Mesenteric fat pad (tissue), 1 donor: ENCODE measurements at places on chromosomes 2 and 18. TPM values are rescaled to one million over a fixed set of nuclear protein-coding genes. Genes with fewer than 3 reads are reported as not detected.

FBXO36 gene
- total RNA-seq = 3.0 TPM

ZNF142 gene
- total RNA-seq = 21.3 TPM

PSME4 gene
- 57.2 TPM for total RNA-seq

STK36 gene
- 19.6 TPM for total RNA-seq

DAPL1 gene
- total RNA-seq = not detected

DNA sequence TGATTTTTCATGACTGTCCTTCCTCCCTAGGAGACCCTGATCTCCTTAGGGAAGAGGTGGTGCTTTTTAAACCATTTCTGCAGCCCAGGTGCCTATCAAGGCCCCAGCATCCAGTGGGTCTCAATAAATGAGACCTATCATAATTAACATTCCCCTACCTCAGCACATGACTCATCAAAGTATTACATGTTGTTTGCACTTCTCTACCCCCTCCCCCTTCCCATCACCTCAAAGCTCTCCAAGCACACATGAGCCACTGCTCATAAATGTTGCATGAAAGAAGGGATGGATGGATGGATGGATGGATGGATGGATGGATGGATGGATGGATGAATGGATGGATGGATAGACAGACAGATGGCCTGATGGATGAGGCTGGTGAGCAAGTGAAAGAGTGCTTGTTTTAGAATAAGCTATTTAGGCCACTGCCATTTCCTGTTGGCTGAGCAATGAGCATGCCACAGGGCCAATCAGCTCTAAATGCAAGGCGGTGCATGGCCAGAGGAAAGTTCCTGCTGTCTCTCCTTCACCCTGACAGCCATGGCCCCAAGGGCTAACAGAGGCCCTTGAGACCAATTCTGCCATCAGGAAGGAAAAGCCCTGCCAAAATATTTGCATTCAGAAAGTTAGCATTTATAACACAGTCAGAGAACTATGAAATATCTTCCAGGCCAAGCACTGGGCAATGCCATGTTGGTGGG, 20.9 kb upstream of the STEAP3 start:
- no peak for DNase-seq

DNA sequence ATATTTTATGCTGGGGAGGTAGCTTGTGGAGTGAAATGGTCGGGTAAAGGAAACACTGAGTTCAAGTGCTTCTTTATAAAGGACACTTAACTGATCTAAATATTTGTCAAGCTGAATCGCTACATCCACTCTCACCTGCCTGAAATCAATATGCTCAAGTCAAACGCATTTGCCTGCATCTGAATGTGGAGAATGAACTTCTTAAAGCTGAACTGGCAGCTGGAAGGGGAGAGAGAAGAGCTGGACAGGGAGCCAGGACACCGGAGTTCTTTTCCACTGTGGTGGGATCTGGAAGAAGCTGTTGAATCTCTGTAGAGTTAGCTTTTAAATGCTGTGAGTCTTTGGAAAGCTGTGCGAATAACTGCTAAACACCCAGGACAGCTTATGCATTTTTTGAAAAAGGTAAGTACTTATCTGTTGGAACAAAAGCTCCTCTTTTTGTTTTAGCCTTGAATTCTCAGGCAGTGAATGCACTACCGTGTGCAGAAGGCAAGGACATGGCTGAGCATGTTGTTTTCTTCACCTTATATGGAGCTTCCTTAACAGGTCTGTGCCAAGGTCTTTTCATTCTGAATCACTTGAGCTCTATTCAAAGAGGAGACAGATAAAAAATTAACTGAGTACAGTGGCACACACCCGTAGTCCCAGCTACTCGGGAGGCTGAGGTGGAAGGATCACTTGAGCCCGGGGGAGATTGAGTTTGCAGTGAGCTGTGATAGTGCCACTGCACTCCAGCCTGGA, 74.2 kb upstream of the KLF7 start:
- no peak for DNase-seq

DNA sequence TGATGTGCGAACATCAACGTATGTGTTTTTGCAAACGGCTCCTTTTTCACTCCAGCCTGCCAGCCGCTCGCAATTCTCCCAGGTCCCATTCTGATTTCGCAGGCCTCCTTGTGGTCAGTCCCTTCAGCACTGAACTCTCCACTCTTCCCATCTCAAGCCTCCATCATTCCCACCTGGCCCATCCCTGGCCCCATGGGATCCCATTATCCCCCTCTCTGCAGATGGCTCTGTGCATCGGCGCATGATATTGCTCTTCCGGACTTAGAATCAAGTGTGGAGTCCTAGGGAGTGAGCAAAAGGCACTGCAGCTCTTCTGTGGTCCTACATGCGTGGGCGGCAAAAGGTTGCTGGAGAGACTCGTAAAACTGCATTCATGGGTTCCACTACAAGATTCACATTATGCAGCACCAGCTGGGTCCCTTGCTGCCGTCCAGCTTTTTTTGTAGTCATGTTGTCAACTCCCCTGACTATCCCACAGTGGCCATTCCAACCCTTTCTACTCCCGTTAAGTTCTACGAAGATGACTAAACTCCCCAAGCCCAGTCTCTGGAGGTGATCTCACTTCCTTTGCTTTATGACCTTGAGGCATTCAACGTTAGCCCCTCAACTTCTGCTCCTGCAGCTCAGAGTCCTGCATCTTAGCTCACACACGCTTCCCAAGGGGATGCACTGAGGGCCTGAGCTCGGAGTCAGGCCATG, 125.3 kb upstream of the NRP2 start:
- DNase-seq = no peak

- no peak for DNase-seq
These were observed 31.5 kb upstream of the SCG2 start for GRCh38 chr2:223633656-223634055.

DNA sequence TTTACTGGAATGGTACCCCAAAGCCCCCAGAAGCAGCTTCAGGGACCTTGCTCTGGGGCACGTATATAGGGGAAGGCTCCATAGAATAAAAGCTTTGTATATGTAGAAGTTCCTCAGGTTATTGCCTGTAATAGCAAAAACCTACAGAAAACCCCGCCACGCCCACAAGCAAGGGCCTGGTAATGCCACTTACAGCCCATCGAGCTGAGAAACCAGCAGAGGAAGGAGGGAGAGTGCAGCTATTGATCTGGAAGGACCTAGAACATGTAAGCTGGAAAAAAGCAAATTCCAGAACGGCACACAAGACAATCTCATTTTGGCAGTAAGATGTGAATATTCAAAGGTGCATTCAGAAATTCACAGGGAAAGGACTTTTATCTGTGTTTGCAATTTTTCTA, 15.8 kb downstream of the HS1BP3 start:
- DNase-seq = no peak

- DNase-seq = no peak
These were observed 215.6 kb upstream of the TNP1 start for GRCh38 chr2:217075268-217076057.

- DNase-seq = no peak
These were observed 196.2 kb upstream of the SP5 start for GRCh38 chr2:170518911-170519310.

GRCh38 chr18:14914771-14915170, 166.8 kb downstream of the ANKRD30B start:
- DNase-seq = no peak

DNA sequence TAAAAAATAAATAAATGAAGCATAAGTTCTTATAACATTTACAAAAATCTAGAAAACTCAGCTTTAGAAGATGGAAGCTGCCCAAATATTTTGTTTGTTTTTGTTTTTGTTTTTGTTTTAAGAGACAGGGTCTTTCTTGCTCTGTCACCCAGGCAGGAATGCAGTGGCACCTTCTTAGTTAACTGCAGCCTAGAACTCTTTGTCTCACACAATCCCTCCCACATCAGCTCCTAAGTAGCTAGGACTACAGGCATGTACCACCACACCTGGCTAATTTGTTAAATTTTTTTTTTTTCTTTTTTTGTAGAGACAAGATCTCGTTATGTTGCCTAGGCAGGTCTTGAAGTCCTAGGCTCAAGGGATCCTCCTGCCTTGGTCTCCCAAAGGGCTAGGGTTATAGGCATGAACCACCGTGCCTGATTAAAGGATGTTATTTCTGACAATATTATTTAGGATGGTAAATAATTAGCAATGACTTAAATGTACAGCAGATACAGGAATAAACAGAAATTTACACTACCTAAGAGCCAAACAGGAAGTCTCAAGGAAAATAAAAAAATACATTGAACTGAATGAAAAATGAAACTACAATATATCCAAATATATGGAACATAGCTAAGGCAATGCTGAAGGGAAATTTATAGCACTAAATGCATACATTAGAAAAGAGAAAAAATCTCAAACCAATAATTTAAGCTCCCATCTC, 17.2 kb downstream of the SESTD1 start:
- DNase-seq = no peak

- no peak for DNase-seq
These were observed 109.7 kb downstream of the B3GNT2 start for GRCh38 chr2:62305421-62306176.

GRCh38 chr18:13625355-13625754, 101.0 kb downstream of the FAM210A start:
- DNase-seq = no peak

DNA sequence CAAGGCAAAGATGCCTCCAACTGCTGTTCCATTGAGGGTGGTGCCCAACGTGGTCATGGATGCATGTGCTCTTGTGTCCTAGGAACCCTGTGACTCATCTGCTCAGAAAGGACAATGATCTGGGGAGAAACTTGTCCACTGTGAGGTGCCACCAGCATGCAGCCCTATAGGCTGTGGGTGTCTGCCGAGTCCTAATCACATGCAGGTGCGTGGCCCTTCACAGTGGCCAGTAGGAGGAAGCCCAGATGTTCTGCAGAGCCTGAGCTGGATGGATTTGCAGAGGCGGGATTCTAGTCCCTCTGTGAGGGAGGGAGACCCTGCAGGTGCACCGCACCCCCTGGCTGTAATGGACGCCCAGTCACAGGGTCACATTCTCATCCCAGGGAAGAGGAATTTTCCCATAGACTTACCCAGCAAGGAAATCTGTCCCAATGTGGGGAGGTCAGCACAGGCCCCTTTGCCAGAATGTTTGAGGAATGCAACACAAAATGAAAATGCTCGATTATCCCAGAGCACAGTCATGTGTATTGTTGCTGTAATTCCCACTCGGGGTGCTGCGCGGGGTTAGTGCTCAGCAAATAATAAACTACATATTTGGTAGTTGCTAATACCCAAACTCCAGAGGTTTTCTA, 13.9 kb downstream of the GDF7 start:
- no peak for DNase-seq

DNA sequence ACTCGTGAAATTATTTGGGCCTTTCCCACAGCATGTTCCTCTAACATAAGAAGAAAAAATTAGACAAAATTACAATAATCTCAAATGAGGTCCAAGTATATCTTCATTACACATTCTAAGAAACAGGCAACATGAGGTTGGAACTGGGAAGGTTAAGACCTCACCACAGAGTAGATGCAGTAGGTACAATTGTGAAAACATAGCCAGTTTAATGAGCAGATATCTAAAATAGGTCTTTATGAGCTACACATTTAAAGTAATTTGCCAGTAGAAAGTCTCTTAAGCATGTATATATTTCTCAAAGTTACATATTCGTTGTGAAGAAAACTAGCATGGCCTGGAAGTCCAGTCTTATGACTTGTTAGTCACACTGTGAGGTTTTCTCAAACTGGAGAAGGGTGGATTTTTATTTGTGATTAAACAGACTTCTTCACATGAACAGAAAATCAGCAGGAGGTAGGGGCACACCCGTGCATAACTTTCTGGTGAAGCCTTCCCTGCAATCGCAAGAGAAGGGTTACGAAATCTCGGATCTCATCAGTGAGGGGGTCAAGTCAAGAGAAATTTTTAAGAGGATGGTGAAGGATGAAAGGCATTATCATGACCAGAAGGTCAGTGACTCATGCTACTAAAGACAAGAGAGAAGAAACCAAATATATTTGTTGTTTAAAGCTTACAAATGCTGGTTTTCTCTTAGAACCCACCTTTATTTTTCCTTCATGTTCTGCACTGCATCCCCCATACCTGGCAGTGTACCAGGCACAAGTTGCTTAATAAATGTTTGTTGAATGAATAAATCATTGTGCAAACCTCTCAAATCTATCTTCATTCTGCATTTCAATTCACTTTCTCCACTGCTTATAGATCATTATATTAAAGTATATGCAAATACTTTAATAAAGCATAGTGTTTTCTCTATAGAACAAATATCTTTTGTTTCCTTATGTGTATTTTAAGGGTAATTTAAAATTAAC, 5.1 kb upstream of the RAB27B start:
- DNase-seq = no peak

DNA sequence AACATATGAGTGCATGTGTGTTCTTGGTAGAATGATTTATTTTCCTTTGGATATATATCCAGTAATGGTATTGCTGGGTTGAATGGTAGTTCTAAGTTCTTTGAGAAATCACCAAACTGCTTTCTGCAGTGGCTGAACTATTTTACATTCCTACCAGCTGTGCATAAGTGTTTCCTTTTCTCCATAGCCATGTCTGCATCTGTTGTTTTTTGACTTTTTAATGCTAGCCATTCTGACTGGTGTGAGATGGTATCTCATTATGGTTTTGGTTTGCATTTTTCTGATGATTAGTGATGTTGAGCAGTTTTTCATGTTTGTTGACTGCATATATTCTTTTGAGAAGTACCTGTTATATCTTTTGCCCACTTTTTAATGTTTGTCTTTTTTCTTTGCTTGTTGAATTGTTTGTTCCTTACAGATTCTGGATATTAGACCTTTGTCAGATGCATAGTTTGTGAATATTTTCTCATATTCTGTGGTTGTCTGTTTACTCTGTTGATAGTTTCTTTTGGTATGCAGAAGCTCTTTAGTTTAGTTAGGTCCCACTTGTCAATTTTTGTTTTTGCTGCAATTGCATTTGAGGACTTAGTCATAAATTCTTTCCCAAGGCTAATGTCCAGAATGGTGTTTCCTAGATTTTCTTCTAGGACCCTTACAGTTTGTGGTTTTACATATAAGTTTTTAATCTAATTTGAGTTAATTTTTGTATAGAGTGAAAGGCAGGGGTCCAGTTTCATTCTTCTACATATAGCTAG, 17.6 kb upstream of the KCNE4 start:
- no peak for DNase-seq

DNA sequence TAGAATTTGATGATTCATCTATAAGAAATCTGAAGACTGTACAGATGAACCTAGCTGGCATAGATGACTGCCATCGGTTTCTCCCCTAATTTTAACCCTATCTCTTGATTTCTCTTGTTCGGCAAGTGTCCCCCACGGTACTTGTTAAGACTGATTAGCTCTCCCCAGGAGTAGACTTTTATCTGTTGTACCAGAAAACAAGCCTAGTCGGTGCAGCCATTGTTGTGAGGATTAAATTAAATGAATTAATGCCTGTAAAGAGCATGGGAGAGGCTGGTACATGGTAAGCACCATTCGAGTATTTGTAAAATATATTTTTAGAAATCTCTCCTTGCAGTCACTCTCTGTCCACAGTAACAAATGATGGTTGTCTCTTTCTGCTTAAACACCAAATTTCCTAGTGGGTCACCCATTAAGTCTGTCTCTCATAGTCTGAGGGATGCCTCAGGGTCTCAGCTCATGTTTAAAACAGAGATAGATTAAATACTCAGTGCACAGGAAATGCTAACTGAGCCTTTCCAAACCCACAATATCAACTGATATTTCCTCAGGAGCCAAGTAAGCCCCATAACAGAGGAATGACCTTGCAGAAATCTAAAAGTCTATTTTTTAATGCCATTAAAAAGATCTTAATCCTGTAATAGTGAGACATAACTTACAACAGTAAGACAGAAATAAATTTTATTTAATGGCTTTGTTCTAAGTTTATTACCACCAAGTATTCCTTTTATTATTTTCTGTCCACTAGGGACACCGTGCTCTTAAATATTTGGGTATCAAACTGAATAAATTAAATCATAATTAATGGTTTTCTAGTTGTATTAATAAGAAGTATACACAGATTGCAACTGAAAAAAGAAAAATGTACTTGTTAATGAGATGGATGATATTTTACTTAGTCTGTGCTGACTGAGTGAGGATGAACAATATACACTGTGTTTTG, 2.9 kb upstream of the B4GALT6 start:
- no peak for DNase-seq

- no peak for DNase-seq
These were observed 38.8 kb downstream of the G6PC2 start for GRCh38 chr2:168939918-168940317.
